ENCODE measurements at places on chromosomes 6 and 20.
A peak's percentile ranks its signal among the peaks of the same experiment; 100 is the strongest.

DNA sequence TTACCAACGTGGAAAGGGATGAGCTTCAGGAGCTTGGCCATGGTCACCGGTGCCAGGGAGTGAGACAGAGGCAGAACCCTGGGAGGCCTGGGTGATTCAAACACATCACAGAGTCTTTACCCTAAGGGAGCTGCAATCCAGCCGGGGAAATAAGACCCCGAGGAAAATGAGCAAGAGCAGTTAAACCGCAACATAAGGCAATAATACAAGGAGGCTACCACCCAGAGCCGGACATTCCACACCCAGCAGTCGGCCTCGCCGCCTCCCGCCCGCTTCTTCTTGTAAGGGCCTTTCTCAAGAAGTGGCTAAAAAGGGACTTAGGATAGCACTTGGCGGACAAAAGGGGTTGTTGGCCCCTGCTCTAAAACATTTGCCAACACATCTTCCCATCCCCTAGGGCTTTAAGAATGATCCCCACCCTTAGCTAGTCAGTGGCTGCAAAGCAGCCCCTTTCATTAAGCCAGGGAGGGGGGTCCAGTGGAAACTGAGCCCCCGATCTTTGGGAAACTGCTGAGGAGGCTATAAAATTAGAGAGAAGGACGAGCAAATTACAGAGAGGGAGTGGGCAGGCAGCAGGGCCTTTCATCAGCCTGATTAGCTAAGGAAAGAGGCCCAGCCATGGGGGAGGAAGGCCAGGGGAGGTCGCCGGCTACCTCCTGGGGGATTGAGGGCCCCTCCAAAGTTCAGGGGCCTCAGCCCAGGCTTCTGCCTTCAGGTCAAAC is 34.3 kb downstream of the SNX5 start:
- peak; percentile 62 for DNase-seq

DNA sequence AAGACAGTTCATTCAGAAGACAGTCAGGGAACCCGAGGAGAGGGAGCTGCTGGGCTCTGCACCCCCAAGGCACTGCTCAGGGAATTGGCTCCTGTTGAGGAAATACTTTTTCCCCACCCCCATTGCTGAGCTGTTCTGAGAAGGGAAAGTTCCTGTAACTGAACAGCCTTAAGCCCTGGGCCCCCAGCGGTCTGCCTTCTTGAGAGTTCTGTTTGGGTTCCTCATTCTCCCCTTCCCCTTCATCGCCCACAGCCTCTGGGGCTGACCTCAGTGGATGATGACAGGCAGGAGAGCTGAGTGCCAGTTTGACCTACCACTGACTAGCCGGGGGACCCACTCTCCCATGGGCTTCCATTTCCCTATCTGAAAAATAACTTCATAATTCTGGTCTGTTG is 10.7 kb downstream of the HCK start:
- no peak for DNase-seq

DNA sequence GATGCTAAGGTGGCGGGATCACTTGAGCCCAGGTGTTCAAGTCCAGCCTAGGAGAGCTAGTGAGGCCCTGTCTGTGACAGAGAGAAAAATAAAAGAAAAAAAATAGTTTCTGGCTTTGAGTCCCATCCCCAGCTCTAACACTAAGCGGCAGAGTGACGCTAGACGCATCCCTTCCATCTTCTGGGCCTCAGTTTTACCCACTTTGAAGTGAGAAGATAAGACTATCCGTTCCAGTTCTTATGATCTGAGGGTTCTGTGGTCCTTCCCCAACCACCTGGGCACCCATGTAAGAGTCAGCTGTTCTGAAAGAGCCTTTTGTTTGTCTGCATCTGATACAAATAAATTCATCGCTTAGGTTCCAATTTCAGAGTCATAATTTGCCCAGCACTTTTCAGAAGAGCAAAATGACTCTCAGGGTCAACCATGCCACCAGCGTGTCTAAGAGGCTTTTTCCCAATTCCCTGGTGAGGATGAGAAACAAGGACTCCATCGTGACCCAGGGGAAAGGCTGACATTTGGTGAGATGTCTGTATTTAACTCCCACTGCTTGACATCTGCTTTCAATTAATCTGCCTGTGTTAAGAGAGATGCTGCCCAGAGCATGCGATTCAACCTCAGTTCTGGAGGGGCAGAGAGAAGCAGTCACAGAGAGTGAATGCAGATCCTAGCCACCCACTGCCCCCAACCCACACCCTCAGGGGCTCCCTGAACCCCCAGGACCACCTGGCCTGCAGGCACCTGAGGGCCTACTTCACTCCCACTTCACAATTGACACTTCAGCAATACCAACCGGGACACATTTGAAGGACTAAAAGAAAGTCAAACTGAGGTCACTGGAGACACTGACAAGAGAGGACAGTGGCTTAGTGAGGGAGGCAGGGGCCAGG is 131.6 kb upstream of the TOP1 start:
- peak; percentile 51 for DNase-seq

DNA sequence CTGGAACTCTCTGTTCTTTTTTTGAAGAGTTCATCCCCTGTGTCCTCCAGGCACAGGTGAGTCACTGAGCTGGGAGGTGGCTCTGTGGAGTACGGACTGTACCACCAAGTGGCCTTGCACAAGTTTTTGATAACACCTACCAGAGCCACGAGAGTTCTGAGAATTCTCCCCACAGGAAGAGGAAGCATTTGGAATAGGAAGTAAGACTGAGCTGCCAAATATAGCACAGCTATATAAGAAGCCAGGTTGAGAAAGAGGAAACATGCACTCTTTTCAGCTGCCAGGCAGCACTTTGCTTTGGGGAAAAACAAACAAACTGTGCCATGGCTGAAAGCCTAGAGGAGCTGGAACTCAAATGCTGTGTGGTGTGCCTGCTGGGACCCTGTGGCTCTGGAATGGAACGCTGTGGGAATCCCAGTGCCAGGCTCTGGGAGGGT is 70.8 kb upstream of the RIPOR2 start:
- peak; percentile 39 for DNase-seq

DNA sequence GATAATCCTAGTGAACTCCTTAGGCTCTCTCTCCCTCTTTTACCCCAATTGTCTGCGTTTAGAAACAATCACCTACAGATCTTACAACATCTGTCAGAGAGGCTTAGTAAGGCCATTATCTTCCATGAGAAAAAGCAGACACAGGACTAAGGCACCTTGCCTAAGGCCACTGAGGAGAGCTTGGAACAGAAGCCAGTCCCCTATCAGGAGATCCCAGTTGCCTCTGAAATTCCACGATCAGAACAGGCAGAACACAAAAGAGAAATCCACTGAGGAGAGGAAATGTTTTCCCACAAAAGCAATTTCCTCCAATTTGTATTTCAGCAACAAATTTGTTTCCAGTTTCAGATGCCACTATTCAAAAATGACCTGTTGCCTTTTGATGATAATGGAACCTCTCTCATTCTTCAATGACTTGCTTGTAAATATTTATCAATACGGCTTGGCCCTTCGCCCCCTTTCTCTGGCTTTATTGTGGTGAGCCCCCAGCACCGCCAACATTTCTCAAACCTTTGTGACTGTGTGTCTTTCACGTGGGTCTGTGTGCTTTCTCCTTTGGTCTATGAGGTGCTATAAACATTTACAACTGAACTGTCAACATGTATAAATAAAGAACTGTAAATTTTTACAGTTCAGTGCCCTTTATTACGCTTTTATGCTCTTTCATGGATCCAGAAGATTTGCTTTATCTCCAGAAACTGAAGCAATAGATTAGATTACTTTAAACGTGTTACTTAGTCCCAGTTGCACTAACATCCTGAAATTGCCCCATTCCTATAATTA is 187.8 kb upstream of the PHACTR1 start:
- no peak for DNase-seq

- no peak for DNase-seq
Observed at GRCh38 chr6:30157999-30158398, 3.0 kb downstream of the TRIM10 start.

DNA sequence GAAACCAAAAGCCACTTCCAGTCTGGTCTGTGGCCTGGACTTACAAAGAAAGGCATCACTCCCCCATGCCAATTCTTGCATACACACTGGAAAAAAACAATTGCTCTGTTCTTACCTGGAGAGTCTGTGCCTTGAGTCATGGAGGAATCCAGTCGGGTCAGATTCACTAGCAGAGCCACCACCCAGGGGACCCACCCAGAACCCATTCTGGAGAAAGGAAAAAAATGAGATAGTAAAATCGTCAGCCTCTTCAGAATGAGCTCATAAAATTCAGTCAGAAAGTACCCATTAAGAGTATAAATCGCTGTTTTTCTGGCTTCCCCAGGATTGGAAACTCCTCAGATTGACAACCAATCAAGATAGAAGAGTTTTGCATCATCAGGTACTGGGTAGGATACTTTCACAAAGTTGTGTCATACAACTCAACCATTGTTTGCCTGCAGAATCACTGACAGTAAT is at the start of gene HLA-DOB:
HLA-DOB (minus strand) TSS at position 257 of the 459 bp plus-strand sequence; CDS start at position 206, 51 bp downstream.
- DNase-seq = no peak

GRCh38 chr20:47546184-47547033 is 44.7 kb downstream of the NCOA3 start:
- DNase-seq = peak; percentile 38

DNA sequence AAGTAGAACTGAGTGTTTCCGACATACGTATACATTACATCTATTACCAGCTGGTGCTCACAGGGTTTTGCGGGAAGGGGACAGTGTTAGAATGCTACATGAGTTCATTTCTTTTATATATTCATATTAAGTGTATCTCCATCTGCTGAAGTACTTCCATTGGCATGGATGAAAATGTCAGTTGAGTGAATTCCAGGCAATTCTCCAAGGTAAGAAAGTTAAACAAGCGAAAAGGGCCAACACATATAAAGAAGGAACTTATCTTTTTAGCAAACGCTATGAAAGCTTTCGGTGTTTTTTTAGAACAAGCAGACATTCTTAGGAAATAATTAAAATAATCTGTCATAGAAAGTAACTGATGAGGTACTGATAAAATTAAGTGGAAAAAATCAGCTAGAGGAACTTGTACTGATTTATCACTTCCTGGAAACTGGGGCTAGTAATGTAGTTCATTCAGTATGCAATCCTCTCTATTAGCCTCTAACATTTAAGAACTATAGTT is 34.6 kb downstream of the RNF146 start:
- no peak for DNase-seq

DNA sequence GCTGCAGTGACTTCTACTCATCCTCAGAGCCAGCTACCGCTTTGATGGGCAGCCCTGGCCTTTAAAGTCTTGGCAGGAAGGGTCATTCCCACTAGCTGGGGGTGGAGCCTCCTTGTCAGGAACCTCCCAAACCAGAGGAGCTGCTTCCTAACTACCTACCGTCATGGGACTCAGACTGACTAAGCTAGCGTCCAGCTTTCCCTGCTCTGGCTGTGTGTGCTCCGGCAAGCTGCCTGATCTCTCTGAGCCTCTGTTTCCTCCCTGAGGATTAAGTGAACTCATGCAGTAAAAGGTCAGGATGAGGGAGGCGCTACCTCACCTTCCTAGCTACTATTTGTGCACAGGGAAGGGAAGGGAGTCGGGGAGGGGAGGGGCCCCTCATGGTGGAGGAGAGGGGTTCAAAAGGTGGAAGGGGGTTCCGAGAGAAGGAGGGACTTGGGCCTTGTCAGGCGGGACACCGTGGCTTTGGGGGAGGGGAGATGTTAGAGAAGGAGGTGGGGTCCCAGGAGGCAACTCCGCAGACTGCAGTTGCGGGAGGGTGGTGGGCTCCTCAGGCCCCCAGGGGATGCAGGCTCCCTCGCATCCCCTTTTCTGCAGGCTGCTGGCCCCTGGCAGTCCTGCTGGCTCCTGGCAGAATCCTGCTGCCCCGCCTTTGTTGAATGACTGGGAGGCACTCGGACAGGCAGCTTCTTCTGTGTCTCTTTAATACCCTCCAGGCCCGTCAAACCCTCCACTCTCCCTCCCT is 9.8 kb downstream of the DUSP15 start:
- peak; percentile 41 for DNase-seq

- no peak for DNase-seq
Observed at GRCh38 chr6:1612299-1612973, 2.7 kb downstream of the FOXC1 start.

DNA sequence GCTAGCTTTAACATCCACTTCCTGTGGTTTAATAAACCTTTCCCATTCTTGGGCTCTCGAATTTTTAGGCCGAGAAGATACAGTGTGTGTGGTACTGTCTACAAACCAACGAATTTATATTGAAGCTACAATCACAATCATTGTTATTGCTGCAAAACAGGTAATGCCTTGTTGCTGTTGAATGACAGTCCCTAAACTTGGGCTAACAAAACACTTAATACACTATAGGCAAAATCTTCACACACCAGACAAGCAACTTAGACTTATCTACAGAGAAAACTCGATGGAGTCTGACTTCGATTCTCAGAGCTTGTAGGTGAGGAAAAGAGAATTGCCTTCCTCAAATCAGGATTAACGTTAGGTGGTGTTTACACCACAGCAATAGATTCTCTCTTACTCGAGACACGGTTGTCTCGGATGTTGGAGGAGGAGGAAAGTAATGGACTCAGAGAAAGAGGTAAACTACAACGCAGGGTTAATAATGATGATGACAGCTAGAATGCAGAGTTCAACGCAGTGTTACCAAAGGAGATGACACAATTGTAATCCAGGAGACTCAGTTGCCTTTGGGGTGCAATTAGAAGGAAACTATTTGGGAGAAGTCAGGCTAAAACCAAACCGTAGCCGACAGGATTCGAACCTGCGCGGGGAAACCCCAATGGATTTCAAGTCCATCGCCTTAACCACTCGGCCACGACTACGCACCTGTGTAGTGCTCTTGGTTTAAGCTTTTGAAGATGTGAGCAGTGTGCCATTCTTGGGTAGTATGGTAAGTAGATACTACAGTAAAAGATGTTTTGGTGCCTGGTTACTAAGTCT is 32.5 kb upstream of the ZNF184 start:
- peak; percentile 17 for DNase-seq

GRCh38 chr6:81876971-81877370 is 124.5 kb upstream of the TENT5A start:
- peak; percentile 24 for DNase-seq

- DNase-seq = no peak
Observed at GRCh38 chr20:63317061-63317460, 24.1 kb downstream of the COL20A1 start.

- DNase-seq = no peak
Observed at GRCh38 chr6:150765067-150765764, 100.3 kb upstream of the MTHFD1L start.

- peak; percentile 41 for DNase-seq
Observed at GRCh38 chr20:63955281-63955826, 862 bp downstream of the UCKL1 start.

- DNase-seq = no peak
Observed at GRCh38 chr6:15403094-15403755, 157.4 kb downstream of the JARID2 start.

DNA sequence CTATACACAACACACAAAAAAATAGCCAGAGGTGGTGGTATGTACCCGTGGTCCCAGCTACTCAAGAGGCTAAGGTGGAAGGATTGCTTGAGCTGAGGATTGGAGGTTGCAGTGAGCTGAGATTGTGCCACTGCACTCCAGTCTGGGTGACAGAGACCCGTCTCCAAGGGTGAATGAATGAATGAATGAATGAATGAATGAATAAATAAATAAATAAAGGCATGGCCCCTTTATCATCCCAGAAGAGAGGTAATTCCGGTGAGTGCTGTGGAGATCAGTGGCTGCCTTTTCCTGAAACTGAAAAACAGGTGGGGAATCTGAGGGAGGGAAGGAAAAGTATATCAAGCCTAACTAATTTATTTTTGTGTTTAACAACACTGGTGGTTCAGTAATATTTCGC is 90.0 kb downstream of the JARID2 start:
- no peak for DNase-seq

Measured in AG08395 (cell line).